ENCODE measurements at places on chromosomes 11 and 22.

DNA sequence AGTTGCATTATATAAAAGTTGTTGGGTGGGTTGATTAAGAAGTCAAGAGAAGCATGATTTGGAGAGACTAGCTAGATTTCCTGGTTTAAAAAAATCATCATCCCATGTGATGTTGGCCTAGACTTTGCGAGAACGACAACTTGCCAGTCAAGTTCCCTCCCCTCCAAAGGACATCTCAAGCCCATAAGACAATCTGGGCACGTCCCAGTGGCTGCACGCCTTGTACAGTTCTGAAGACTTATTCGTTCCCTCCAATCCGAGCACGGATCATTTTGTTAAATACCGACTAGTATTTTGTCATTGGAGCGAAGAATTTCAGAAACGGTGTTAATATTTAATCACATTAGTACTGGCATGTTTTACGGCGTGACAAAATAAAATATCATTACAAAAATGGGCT is 8.0 kb downstream of the MN1 start:
- H3K27ac ChIP-seq: no peak overlapping the region
- DNase-seq: no peak
- no peak overlapping the region for H3K4me3 ChIP-seq
- H3K36me3 ChIP-seq: no peaks in the 10 kb centered on the region
- H3K27me3 ChIP-seq: peaks cover 28% of the 10 kb centered on the region

DNA sequence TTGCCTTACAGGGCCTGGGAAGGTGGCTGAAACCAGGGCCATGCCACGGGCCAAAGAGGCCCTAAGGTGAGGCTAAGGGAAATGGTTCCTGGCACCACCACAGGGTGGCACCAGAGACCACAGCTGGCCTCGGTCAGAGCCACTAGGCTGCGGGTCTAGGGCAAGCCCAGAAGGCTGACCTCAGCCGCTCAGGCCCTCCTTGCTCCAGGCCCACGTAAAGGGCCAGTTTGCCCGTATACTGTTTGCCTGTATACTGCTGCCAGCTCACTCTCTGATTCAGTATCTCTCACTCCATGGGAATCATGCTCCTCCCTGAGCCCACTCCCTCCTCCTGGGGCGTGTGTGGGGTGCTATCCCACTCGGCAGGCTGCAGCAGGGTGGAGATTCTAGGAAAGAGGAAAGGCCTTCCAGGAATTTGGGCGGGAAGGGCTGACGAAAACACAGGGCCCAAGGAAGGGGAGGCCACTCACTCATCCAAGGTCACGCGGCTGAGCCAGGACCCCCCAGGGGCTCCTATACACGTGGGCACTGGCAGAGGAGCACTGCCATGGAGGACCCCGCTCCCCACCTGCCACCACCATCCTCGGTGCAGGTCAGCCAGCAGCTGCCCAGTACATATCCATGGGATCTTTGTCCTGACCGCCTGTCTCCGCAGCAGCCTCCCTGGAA is 62.4 kb downstream of the NECTIN1 start:
- no peak overlapping the region for H3K4me3 ChIP-seq
- no peaks in the 10 kb centered on the region for H3K36me3 ChIP-seq
- H3K27ac ChIP-seq: no peak overlapping the region
- peaks cover 6% of the 10 kb centered on the region for H3K4me1 ChIP-seq
- peak; percentile 83 for DNase-seq

DNA sequence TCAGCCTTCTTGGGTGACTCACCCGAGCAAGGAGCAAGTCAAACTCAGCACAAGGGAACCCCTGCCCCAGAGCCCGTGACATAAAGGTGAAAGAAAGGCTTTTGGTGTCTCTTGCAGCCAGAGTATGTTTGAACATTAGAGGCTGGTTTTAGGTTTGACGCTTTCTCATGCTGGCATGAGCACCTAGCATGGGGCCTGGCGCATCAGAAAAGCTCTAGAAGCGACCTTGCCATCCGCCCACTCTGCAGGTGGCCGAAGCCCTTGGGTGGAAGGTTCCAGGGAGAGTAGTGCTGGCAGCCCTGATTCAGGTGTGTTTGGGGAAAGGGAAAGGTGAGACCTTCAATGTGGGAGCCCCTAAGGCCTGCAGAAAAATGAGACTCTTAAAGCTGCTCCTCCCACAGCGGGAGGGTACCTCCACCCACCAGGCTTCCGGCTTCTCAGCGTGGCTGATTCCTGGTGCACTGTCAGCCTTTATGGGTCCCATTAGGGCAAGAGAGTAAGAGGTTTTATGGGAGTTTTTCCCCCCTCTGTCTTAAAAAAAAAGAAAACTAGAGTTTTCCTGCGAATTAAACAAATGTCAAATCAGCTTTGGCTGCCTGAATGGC is 88.4 kb downstream of the GRIK4 start:
- H3K27ac ChIP-seq: no peak overlapping the region
- H3K4me3 ChIP-seq: no peak overlapping the region
- no peaks in the 10 kb centered on the region for H3K36me3 ChIP-seq
- no peaks in the 10 kb centered on the region for H3K27me3 ChIP-seq
- H3K4me1 ChIP-seq: no peaks in the 10 kb centered on the region

- H3K27ac ChIP-seq: no peak overlapping the region
- H3K36me3 ChIP-seq: no peaks in the 10 kb centered on the region
- DNase-seq: peak; percentile 2
- H3K4me3 ChIP-seq: no peak overlapping the region
- no peaks in the 10 kb centered on the region for H3K4me1 ChIP-seq
These were observed 452.7 kb upstream of the CCDC179 start for GRCh38 chr11:23313001-23313400.

GRCh38 chr11:93291110-93291509 is 39.4 kb upstream of the DEUP1 start:
- no peaks in the 10 kb centered on the region for H3K27me3 ChIP-seq
- no peak overlapping the region for H3K27ac ChIP-seq
- H3K4me1 ChIP-seq: peaks cover 1% of the 10 kb centered on the region
- peak; percentile 45 for DNase-seq
- no peaks in the 10 kb centered on the region for H3K36me3 ChIP-seq
- no peak overlapping the region for H3K4me3 ChIP-seq

DNA sequence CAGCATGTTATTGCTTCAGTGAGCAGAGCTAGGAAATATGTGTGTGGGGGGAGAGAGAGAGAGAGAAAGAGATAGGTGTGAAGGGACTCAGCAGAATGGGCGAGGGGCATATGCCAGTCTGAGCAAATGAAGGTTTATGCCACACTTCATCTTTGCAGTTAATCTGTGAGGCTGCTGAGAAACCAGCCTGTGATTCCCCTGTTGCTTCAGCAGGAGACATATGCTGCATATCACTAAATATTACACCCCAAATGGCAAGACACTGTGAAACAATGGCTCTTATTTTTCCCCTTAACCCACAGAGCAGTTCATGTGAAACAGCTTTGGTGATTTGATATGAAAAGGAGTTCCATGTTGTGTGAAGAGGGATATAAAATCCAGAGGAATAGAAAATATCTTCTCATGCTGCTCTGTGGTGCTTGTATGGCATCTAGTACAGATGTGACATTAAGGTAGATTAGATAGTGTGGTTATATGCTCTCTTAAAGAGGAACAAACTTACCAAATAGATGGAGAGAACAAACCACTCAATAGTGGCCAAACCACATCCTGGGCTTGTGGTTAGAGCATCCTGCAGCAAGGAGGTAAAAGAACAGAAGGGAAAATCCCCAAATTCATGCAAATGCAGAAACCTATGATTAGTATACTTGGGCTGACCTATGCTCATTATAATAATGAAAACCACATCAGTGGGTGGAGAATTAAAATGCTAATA is 864.2 kb downstream of the FAM181B start:
- no peak for DNase-seq
- H3K27ac ChIP-seq: no peak overlapping the region
- H3K36me3 ChIP-seq: no peaks in the 10 kb centered on the region
- peaks cover under 1% of the 10 kb centered on the region for H3K4me1 ChIP-seq
- no peaks in the 10 kb centered on the region for H3K27me3 ChIP-seq
- no peak overlapping the region for H3K4me3 ChIP-seq

- H3K4me3 ChIP-seq: no peak overlapping the region
- no peaks in the 10 kb centered on the region for H3K36me3 ChIP-seq
- H3K27ac ChIP-seq: no peak overlapping the region
- peak; percentile 0 for DNase-seq
These were observed 27.2 kb upstream of the PDGFD start for GRCh38 chr11:104191124-104191523.

- H3K27me3 ChIP-seq: no peaks in the 10 kb centered on the region
- DNase-seq: peak; percentile 53
- no peak overlapping the region for H3K4me3 ChIP-seq
- H3K4me1 ChIP-seq: no peaks in the 10 kb centered on the region
These were observed 34.7 kb upstream of the SEPTIN5 start for GRCh38 chr22:19679522-19680101.

GRCh38 chr22:35398591-35398973 is 1.4 kb upstream of the MCM5 start:
- no peak overlapping the region for H3K4me3 ChIP-seq
- H3K4me1 ChIP-seq: peaks cover 5% of the 10 kb centered on the region
- no peak overlapping the region for H3K27ac ChIP-seq
- DNase-seq: no peak
- H3K27me3 ChIP-seq: no peaks in the 10 kb centered on the region

DNA sequence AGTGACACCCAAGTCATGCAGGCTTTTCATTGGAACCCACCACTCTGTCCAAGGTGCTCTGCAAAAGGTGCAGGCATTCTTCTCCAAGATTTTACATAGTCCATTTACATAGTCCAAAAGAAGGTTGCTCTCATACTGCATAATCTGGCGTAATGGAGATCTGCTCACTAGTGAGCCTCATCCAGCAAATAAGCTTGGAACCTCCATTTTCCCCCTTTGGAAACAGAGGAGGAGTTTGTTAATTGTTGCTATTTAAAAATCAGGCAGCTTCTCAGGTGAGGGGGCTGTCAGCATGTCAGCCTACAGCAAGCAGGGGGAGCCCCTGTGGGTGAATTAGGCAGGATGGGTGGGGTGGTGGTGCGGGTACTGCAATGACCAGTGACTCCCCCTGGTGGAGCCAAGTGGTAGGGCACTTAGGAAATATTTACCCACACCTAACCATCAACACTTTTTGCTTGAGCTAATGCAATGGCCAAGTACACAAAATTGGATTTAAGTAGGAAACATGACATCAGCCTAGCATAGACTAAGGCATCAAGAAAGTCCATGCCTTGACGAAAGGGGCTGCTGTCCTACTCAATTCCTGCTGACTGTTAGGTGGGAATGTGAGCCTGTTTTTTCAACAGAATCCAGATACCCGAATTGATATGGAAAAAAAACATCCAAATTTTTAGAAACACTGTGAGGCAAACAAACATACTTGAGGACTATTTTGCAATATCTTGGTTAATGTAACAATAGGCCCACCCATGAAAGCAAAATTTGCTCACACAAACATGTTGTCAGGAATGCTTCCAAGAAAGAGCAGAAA is 64.5 kb downstream of the AMBRA1 start:
- peak; percentile 87 for DNase-seq
- H3K4me1 ChIP-seq: peaks cover 3% of the 10 kb centered on the region
- H3K36me3 ChIP-seq: no peaks in the 10 kb centered on the region
- H3K4me3 ChIP-seq: no peak overlapping the region
- H3K27me3 ChIP-seq: no peaks in the 10 kb centered on the region

GRCh38 chr11:102457056-102457677 is 4.6 kb upstream of the TMEM123 start:
- no peak overlapping the region for H3K27ac ChIP-seq
- peaks cover 9% of the 10 kb centered on the region for H3K4me1 ChIP-seq
- H3K36me3 ChIP-seq: no peaks in the 10 kb centered on the region

DNA sequence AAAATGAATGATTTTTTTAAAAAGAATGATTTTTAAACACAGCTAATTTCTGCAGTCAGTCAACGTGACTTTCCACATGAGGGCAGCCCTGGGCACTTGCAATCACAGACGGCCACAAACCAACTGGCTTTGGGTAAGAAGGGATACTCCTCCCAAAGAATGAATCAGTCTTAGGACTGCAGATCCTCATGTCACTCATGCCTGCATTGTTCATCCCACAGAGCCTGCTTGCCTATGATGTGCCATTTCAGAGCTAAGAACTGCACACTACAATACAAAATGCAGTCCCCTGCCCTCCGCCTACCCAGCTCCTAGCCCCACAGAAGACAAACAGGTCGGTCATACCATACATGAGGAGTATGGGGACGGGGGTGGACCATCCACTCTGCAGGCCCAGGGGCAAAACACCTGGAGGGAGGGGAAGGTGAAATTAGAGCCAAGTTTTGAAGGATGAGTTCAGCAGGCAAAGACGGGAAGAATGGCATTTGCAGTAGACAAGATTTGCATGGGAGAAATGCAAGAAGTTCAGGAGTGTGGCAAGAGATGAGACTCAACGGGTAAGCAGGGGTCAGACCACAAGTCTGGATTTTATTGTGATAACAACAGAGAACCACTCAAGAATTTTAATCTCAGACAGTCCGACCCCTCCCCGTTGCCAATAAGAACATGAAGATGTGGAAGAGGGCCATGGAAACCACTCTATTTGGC is 24.7 kb downstream of the PACSIN2 start:
- H3K4me3 ChIP-seq: no peak overlapping the region
- peaks cover 16% of the 10 kb centered on the region for H3K4me1 ChIP-seq
- no peaks in the 10 kb centered on the region for H3K27me3 ChIP-seq

DNA sequence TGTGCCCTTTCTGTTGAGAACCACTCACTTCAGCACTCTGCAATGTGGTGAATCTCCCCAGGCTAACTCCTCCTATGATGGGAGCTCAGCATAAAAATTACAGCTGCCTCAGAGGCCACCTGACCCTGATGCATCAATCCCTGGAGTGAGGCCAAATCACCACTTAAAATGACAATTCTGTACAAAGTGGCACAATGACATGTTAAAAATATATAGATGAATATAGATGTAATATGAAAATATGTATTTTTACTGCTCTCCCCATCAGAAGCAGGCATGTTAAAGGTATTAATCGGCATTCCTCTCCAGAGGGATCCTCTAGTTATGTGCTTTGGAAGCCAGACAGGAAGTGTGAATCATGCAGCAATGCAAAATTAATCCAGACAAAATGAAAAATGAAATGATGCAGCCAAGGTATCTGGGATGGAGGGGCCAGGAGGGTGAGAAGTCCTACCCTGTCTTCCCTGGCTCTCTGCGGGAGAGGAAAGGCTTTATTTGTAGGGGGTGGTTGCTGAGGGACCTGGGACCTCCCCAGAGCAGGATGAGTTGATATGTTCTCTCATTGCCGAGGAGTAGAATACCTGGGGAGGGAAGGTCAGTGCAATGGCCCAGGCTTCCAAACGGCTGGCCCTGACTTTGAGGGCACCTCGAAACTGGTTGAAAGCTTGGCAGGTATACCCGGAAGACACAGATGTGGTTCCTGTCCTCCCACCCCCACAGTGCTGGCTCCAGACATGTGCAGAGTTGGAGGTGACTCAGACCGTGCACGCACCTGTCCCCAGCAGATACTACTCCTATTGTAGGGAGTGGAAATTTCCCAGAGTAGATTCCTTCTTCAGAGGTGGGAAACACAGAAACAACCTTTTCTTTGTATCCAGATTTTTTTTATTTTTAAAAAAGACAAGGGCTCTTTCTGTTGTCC is 347.9 kb upstream of the NCAM1 start:
- H3K27ac ChIP-seq: no peak overlapping the region
- H3K27me3 ChIP-seq: no peaks in the 10 kb centered on the region
- DNase-seq: no peak
- H3K4me1 ChIP-seq: peaks cover 2% of the 10 kb centered on the region
